ENCODE measurements at places on chromosomes 11 and 22. TPM values are rescaled to one million over a fixed set of nuclear protein-coding genes. Genes with fewer than 3 reads are reported as not detected.

DNA sequence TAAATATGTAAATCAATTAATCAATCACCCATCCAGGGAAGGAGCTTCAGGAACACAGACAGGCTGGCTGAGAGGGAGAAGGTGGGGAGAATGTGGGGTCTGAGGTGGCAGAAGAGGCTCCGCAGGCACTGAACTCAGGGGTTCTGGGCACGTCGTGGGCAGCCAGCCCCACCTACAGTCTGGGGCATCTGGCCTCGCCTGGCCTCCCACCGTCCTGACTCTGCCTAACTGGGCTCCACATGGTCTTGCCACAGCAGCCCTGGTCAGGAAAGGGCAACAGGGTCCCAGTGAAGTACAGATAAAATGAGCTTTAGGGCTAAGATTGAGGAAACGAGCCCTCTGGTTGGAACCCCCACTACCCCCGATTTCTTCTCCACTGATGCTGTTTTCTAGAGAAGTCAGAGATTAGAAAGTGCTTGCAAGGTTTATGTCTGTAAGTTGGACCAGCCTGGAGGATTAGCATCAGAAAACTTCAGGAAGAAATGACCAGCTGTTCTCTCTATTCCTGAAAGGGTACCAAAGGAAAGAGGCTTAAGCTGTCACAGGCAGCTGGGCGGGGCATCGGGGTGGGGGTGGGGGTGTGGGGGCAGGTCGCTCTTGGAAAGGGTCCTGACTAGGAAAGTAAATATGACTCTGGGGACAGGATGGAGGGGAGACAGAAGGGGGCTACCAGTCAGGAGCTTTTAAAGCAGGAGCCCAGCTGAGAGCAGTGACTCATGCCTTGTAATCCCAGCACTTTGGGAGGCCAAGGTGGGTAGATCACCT is 261.7 kb downstream of the BUD13 start:
- no peak for DNase-seq
- H3K36me3 ChIP-seq, result no peaks in the 10 kb centered on the region
- peaks cover 2% of the 10 kb centered on the region for H3K27me3 ChIP-seq
- no peak overlapping the region for H3K4me3 ChIP-seq
- H3K4me1 ChIP-seq, result no peaks in the 10 kb centered on the region

- peaks cover 6% of the 10 kb centered on the region for H3K4me1 ChIP-seq
- peaks cover 6% of the 10 kb centered on the region for H3K27me3 ChIP-seq
- H3K27ac ChIP-seq, result no peak overlapping the region
- no peaks in the 10 kb centered on the region for H3K36me3 ChIP-seq
- peak; percentile 70 for DNase-seq
- peak overlapping the region; percentile 49 for H3K4me3 ChIP-seq
Measured at GRCh38 chr11:13963169-13963948, 836 bp downstream of the SPON1 start.

- no peak overlapping the region for H3K4me3 ChIP-seq
- no peak overlapping the region for H3K27ac ChIP-seq
- no peak for DNase-seq
- H3K36me3 ChIP-seq, result no peaks in the 10 kb centered on the region
Measured at GRCh38 chr22:37010976-37011375, 8.3 kb downstream of the TST start.

DNA sequence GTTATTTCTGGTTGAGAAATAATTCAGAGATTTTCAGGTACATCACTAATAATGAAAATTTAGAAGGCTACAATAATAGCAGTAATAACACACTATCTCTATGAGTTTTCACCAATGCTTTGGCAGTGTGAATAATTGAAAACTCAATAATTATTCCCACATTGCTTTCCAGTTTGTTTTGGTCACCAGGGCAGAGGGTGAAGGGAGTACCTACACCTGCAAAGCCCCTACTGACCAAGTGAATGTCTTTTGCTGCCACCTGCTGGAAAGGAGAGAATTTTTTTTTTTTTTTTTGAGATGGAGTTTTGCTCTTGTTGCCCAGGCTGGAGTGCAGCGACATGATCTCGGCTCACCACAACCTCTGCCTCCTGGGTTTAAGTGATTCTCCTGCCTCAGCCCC is 3.2 kb downstream of the NELL1 start:
- no peaks in the 10 kb centered on the region for H3K36me3 ChIP-seq
- H3K27me3 ChIP-seq, result peaks cover 17% of the 10 kb centered on the region
- no peak for DNase-seq

DNA sequence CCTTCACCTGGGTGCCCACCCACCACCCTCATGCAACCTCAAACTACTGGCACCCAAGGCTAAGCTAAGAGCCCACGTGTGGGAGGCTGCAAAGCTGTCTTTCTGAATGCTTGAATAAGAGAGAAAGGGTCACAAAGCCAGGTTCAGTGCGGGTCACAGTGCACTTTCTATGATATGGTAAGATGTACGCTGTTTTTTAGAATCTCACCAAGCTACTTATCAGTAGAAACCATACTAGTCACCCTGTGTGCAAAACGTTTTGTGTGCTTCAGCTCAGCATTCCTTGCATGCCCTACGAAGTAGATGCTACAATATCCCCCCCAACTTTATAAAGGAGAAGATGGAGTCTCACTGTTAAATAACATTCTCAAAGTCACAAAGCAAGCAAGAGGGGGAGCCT is 14.9 kb downstream of the P2RX3 start:
- H3K4me1 ChIP-seq, result no peaks in the 10 kb centered on the region
- no peak overlapping the region for H3K4me3 ChIP-seq
- DNase-seq, result no peak
- H3K27me3 ChIP-seq, result no peaks in the 10 kb centered on the region
- no peaks in the 10 kb centered on the region for H3K36me3 ChIP-seq

DNA sequence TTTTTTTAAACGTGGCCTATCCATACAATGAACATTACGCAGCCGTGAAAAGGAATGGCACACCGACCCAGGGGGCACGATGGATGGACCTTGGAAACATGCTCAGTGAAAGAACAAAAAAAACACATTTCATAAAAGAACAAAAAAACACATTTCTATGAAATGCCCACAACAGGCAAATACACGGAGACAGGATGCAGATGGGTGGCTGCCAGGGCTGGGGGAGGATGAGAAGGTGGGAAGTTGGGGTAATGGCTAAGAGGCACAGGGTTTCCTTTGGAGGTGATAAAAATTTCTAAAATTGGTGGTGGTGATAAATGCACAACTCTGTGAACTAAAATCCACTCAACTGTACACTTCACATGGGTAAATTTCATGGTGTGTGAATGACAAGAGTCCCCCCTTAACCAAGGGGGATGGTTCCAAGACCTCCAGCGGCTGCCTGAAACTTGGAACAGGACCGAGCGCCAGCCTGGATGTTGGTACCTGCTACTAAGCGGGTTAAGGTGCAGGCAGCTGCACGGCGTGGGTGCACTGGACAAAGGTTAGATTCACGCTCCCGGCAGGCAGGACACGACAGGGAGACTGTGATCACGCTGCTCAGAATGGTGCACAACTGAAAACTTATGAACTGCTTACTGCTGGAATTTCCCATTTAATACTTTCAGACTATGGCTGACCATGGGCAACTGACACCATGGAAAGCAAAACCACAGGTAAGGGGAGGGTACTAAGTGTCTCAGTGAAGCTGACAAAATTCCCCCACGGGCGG is 16.5 kb downstream of the BRD1 start:
- DNase-seq, result no peak
- H3K36me3 ChIP-seq, result no peaks in the 10 kb centered on the region
- no peak overlapping the region for H3K4me3 ChIP-seq
- no peaks in the 10 kb centered on the region for H3K27me3 ChIP-seq
- peaks cover 14% of the 10 kb centered on the region for H3K4me1 ChIP-seq

DNA sequence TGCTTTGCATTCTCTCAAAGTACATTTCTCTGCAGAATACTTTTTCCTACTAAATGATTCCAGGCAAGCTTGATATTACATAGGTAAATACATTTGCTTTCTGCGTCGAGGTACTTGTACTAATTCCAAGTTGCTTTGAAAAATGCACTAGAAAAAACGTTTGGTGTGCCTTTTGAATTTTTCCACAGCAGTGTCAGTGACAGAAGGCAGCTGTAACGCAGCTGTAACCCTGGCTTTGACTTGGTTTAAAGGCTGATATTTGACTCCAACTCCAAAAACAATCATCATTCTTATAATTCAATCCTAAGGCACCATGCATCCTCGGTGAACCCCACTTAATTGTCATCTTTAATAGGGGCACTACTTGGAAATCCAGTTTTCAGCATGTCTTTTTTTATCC is 125.0 kb downstream of the MAML2 start:
- H3K4me3 ChIP-seq, result no peak overlapping the region
- peaks cover 3% of the 10 kb centered on the region for H3K4me1 ChIP-seq
- H3K27me3 ChIP-seq, result no peaks in the 10 kb centered on the region
- no peak for DNase-seq
- no peak overlapping the region for H3K27ac ChIP-seq
- no peaks in the 10 kb centered on the region for H3K36me3 ChIP-seq

GRCh38 chr11:42778193-42778592 is 533.6 kb upstream of the API5 start:
- no peaks in the 10 kb centered on the region for H3K4me1 ChIP-seq
- no peak overlapping the region for H3K27ac ChIP-seq
- no peaks in the 10 kb centered on the region for H3K27me3 ChIP-seq
- peak; percentile 27 for DNase-seq
- no peaks in the 10 kb centered on the region for H3K36me3 ChIP-seq
- no peak overlapping the region for H3K4me3 ChIP-seq

DNA sequence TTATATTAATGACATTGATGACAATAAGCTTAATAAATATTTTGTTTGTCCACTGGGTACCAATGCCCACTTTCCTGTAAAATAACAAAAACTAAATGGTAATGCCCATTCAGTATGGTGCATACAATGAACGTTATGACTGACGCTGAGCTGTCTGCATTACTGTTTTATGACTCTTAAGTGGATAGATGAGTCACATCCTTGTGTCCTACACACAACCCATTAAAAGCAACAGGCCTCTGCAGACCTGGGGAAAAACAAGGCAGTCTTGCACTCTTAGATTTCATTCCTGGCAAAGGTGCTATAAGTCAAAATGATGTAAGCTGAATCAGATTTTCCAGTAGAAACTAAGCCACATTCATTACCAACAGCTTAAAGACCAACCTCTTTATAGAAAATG is 176.3 kb upstream of the TMEM45B start:
- no peaks in the 10 kb centered on the region for H3K4me1 ChIP-seq
- H3K4me3 ChIP-seq, result no peak overlapping the region

GRCh38 chr11:2443406-2443805 is 908 bp downstream of the TRPM5 start:
- H3K36me3 ChIP-seq, result no peaks in the 10 kb centered on the region
- H3K27me3 ChIP-seq, result peaks cover 3% of the 10 kb centered on the region
- no peak overlapping the region for H3K27ac ChIP-seq
- DNase-seq, result no peak
- no peak overlapping the region for H3K4me3 ChIP-seq

The VSIG2 gene
- 3.9 TPM for total RNA-seq

The KRTAP5-8 gene
- 0.35 TPM for total RNA-seq

The SYT7 gene
- 5.7 TPM for total RNA-seq

The VSIG10L2 gene
- total RNA-seq, result not detected

The FXYD2 gene
- 2,527 TPM for total RNA-seq

The OR8U1 gene
- not detected for total RNA-seq

The FSHB gene
- not detected for total RNA-seq

The OR51I2 gene
- total RNA-seq, result not detected

The ZNF280B gene
- 1.0 TPM for total RNA-seq
